ENCODE measurements at places on chromosomes 6 and 20.

- no peak for DNase-seq
These were observed 61.5 kb downstream of the SEL1L2 start for GRCh38 chr20:13928901-13929300.

- no peak for DNase-seq
These were observed 72.7 kb downstream of the IGF2R start for GRCh38 chr6:160041608-160042007.

GRCh38 chr6:35016502-35017321 lies 124.4 kb downstream of the TCP11 start:
- no peak for DNase-seq

GRCh38 chr6:119066517-119066916 lies 11.9 kb downstream of the FAM184A start:
- no peak for DNase-seq

DNA sequence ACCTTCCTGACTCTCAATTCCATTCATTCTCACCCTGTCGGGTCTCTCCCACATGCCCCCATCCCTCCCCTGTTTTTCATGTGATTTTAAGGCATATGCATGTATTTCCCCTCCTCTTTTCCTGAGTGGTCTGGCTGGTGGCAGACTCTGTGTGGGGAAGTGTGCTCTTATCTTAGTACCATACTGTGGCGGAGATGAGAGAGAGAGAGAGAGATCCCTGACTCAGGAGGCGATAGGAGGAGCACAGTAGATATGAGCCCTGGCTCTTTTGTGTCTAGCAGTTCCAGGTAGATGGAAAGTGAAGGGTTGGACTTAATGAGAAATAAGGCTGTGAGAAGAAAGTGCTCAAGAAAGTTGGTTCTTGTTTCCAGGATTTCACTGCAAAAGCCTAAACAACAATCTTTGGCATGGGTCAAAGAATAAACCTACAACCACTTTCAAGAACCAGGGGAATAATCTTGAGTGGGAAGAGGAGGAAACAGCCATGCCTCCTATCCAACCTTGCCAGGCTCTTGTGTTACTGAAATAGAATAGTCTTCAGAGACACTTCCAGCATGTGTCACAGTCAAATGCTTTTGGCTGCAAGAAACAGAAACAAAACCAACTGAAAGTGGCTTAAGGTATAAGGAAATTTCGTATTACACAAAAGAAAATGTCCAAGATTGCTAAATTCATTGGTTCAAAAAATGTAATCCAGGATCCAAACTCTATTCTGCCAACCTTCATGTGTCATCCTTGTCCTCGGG lies 123.8 kb upstream of the MYLIP start:
- no peak for DNase-seq

DNA sequence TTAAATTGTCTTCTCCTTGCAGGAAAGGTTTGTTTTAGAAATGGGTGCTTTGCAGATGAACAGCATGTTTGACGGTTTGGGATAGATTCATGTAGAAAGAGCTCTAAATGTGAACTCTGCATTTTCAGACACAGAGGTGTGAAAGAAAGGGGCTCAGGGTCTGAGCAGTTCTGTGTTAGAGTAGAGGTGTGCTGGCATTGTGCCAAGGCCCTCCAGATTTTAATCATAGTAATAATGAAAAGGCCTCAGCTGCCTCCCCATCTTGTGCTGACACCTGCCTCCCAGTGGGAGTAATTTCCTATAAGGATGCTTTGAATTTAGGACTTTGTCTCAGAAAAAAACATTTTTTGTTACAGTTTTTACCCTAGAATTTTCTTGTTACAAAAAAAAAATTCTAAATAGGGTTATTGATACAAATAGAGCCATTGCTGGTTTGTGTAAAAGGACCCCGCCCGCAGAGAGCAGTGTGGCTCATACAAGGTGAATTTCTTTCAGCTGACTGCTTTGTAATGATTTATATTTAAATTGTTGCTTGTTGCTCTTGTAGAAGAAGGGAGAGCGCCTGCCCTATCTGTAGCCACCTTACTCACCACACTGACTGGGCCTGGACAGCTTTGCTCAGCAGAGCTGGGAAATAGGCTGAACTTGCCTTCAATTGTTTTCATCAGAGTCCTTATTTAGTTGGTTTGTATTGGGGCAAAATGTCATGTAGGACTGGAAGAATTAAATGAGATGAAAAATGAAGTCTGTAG lies 294.5 kb downstream of the ZFAND3 start:
- DNase-seq = no peak

- no peak for DNase-seq
These were observed 21.7 kb downstream of the MDFI start for GRCh38 chr6:41659935-41660334.

GRCh38 chr6:140845701-140846100 lies 1287.0 kb upstream of the GJE1 start:
- no peak for DNase-seq

DNA sequence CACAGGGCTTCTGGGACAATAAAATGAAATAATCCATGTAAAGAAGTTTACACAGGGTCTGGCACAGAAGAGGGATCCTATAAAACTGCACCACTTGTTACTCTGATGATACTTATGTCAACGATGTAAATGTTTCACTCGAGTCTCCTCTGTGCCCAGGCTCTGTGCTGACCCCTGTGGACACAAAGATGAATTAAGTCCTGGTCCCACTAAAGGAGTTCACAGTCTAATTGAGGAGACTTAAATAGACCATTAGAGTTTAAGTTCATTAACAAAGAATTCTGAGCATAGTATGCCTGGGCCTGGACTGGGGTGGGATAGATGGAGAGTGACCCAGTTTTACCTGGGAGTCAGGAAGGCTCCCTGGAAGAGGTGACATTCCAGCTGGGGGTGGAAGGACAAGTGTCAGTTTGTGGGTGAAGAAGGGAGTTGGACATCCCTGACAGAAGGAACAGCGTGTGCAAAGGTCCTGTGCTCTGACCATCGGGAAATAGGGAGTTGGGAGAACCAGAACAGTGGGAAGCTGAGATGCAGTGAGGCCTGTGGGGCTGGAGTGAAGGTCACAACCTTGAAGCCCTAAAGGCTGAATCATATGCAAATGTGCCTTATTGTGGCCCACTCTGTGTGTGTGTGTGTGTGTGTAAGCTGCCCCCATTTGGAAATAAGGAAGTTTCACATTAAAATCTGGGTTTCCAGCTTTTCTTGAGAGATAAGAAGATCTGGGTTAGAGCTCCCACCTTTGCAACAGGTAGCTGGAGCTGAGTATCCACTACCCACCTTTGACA lies 1.1 kb downstream of the OCSTAMP start:
- no peak for DNase-seq

- no peak for DNase-seq
These were observed 181.0 kb downstream of the JARID2 start for GRCh38 chr6:15426901-15427300.

- DNase-seq = no peak
These were observed 54.2 kb downstream of the NCOA7 start for GRCh38 chr6:125844989-125845388.

Data from activated CD8-positive, alpha-beta memory T cell treated with anti-CD3 and anti-CD28 coated beads for 1 hour (primary cell).